ENCODE measurements at places on chromosomes 2 and 18. TPM values are rescaled to one million over a fixed set of nuclear protein-coding genes. Genes with fewer than 3 reads are reported as not detected.

The RNU2-63P gene
- not detected for total RNA-seq

GRCh38 chr2:126792186-126792585 lies 106.5 kb upstream of the TEX51 start:
- DNase-seq = no peak

DNA sequence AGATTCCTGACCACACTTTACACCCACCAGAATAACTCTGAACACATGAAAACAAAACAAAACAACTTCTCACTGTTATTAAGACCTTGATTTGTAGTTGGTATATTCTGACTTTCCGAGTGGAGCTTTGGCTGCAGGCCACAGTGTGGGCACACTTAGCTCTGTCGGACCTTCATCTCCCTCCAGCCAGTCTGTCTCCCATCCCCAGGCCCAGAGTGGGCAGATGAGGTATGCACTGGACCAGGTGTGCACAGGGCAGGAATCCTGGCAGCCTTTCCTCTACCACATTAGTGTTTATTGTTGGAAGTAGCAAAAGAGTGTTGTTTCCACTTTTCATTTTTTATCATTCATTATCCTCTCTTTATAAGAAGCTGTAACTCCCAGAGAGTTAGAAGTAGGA lies 219.5 kb upstream of the TPO start:
- DNase-seq = no peak

DNA sequence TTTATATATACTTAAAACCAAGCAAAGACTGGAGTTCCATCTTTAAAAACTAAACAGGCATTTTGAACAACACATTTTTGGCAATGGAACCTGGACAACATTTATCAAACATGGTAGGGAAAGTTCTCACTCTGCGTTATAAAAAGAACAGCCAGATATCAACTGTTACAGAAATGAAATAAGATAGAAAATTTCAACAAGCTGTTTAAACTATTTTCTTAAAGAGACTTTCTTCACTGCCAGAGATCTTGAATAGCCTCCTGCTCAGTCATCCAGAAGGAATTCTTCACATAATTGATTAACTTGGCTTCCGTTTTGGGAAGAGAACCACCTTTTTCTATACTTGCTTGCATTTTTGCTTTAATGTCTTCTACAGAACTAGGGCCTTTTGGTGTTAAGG lies 166.0 kb upstream of the PIK3C3 start:
- no peak for DNase-seq

The CNDP1 gene
- 0.08 TPM for total RNA-seq
